ENCODE measurements at places on chromosomes 2 and 18.

DNA sequence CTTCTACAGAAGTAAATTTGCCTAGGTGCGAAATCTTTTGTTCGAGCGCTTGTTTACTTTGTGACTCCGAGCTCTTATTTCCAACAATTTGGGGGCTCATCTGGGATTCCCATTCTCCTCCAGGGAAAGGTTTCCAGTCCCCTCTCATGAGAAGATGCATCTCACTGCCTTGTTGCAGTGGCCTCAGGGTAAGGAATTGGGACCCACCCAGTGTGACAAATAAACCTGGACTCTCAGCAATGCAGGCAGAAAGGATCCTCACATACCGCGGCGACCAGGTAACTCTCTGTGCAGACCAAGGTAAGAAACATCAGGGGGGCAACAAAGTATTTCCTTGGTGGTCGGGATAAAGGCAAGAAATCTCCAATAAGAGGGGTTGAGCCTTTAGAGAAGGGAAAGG lies 1169.3 kb downstream of the DSC3 start:
- DNase-seq: no peak

DNA sequence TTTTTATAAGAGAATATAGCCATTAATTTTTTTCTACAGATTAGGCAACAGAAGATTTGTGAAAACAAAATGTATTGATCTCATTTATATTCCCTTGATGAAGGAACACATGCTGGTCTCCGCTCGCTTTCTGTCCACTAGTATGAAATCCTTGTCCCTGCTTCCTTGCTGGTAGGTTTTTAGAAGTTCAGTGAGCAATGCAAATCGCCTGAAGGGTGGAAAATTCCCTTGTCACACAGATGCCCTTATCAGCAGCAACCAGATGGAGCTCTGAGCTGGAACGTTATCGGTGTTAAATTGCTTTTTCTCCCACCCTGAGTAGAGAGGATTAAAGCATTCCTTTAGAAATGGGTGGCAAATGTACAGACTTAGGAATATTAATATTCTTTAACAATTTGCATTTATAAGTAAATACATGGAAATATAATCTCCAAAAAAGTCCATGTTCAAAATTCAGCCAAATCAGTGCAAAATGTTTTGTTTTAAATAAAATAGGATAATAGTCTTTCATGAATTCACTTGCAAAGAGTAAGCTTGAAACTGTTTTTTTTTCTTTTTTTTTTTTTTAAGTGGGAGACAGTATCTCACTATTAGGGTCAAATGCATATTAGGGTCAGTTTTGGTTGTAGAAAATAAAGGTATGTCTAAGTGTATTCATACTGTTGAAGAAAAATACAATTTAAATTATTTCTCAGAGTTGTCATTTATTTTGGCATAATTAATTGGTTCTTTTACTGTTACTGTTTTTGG lies 164.0 kb upstream of the MYO3B start:
- DNase-seq: peak; percentile 81

- DNase-seq: no peak
Measured at GRCh38 chr2:134127496-134127895, 126.4 kb upstream of the MGAT5 start.

DNA sequence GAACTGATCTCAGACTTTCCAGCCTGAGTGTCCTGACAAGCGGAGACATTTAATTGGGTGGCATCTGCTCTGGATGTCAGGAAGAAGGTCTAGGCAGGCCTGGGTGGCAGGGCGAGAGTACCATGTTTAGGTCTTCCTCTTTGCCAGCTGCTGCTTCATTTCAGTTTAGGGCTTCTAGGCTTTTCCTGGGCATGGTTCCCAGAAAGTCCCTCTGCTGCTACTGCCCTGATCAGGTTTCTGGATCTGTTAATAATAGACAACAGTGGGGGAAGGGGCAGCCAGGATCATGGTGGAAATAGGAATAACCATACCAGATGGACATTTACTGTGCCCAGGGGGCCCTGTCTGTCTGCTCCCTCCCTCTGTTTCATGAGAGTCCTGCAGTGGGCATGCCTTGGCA lies 2.3 kb upstream of the PLCD4 start:
- DNase-seq: peak; percentile 45

DNA sequence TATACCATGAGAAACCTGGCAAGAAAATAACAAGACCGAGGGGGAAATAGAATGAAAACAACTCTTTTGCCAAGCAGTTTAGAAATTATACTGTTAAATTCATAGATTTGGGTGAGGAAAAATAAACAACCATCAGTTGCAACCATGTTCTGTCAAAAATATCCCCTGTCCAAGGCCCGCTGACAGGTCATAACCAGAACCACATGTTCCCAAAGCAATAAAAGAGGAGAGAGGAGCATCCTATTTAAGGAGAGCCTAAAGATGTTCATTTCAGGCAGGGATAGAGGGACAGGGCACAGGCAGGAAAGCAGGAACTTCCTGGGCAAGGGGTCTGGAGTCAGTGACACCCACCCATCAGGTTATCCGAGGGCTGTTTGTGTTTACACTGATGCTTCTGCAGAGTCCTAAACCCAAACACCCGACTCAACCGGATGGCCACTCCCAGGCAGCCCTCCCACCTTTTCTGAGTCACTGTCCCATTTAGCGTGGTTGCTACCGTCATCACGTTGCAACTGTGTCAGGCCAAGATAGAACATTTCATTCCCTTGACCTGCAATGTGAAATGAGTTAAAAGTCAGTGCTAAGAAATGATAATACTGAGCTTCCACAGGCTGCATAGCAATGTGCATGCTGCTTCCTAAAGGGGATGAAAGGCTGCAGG lies 468.3 kb upstream of the RAB12 start:
- DNase-seq: no peak

DNA sequence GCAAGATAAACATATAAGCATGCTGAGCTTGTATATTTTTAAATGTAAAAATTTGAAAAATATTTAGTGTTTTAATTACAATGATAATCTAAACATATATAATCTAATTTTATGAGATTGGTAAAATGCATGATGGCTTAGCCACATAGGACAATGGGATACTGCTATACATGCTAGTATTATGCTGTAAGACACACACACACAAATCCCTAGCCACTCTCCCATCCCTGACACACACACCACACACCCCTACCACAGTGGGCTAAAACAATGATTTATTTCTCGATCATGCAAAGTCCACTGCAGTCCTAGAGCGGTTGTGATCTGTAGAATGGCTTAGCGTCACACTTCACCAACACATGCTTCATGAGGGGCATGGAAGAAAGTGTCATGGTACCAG lies 36.3 kb upstream of the AP1S3 start:
- DNase-seq: no peak

DNA sequence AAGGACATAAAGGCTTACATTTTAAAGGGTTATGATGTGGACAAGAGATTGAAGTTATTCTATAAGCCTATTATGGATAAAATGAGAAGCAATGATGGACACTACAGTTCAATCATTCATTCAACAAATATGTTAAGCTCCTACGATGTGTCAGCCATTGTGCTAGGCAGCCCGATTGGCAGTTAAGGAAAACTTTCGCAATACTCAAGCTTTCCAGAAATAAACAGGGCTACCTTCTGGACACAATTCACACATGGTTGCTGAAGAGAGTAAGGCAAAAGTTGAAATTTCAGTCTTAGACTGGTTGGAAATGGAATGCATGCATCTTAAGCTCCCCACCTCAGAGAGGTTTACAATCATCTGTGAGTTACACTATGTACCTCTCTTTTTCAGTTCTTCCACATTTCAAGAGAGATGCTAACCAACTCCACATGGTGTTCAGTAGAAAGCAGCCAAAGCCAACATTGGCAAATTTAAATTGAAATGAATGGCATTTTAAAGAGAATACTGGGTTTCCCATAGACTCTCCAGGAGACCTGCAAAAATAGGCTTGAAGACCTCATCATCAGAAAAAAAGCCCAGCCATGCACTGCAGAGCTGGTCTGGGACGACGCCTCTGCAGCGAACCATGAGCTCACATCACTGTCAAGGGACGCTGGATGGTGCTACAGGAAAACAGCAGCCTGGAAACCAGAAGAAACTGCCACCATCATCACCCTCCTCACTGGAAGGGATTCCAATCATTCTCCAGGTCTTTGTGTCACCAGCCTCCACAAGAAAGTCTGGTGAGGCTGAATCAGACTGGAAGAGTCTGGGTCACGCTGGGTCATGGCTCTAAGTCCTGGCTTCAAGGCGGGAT lies 276.3 kb downstream of the AFF3 start:
- no peak for DNase-seq

- DNase-seq: no peak
Measured at GRCh38 chr2:241994086-241994485, 124.6 kb downstream of the RTP5 start.

DNA sequence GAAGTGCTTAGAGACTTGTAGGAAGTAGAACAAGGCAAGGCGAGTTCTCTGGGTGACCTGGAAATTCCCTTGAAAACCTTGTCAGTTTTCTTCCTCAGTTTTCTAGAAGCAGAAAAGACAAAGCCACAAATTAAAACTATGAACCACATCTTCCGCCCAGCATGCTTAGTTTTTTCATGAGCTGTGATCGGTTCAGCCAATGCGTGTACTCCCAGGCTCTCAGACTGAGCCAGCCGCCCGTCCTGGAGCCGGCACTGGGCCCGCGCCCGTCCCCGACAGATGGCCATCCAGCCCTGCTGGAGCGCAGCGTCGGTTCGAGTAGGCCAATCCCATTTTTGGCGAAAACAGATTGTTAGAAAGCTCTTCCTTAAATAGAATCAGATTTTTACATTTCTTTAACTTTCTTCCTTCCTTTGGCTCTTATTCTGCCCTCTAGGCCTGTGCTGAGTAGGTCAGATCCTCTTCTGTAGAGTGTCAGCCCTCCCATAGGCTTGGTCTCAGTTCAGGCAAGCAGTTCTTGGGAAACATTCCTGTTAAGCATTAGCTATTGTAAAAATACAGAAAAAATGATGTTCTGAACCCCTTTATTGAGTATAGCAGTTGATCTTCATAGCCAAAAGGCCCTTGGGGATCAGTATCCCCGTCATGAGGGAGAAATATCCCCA lies 112.5 kb downstream of the NCK2 start:
- no peak for DNase-seq

DNA sequence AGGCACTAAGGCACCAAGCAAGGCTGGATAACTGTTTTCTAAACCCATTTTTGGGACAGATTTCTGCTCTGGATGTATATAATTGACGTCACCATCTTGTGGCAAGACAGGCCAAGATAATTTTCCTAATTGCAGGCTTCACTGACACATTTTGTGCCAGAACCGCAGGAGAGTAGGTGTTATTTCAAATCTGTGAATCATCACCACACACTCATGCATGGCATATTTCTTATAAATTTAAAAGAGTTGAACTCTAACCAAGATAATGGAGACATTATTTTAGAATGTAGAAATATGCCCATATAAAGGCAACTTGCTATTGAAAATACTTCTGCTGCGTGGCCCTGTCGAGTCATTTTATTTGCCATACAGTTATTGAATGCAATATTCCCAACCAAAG lies 68.3 kb upstream of the ACYP2 start:
- no peak for DNase-seq

DNA sequence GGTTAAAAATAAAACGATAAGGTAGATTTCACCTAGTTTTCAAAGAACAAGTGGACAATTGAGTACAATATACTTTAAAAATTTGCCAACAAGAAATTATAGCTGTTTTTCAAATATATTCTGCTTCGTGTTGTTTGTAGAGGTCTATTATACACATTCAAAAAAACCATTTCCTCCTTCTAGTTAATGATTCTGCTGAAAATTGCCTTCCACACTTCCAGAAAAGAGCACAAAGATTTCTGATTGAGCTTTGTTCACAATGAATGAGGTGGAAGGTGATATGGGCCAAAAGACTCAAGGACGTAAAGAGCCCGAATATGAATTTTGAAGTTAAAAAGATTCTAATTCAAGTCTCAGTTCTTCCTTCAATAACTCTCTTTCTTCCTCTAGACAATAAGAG lies 277.0 kb upstream of the SESTD1 start:
- no peak for DNase-seq

DNA sequence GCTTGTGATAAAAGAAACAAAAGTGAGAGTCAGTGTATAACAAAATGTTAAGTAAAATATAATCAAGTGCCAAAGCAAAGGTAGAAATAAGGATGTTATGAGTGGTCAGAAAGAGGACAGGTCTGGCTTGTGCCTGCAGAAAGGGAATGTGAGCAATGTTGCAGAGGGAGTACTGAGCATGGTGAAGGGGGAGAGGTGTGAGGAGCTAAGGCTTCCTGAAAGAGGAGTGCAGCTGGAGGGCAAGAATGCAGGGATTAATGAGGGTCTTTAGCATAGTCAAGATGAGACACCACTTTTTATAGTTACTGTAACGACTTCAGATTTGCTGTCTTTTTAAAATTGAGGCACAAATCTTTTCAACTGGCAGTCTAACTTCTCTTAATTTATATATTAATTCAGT lies 22.0 kb upstream of the FIGN start:
- DNase-seq: no peak

DNA sequence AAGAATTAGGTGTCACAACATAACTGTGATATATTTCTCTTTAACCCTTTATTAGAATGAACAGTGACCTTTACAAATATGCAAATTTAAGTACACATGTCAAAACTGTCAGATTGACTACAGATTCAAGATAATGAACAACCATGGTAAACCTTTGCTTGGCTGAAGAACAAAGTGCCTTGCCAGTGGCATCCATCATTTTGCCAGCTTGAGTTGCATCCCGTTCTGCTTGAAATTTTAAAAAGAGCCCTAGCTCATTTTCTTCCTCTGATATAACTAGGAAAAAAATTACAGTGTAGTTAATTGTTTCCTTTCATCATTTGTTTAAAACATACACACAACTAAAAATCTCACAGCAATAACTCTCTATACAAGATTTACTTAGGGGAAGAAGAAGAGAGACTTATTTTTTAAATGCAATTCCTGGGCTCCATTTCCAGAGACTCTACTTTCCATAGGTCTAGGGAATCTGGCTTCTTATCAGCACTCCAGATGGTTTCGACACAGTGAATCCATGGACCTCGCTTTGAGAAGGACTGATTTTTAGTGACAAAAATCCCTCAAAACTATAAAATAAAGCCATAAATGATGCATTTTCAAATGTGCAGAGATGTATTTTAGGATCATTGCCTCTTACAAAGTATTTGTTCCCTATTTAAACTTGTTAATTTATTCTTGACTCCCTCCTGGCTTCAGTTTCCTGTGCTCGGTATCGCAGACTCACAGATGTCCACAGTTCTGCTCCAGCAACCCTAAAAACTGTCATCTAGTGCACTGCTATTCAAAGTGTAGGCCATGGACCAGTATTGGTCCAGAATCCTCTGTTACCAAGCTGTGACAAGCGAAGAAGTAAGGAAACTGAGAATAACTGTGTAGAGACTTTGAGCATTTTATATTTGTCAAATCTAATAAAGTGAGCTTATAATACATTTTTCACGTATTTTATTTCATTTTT lies 50.1 kb downstream of the ICA1L start:
- DNase-seq: no peak

DNA sequence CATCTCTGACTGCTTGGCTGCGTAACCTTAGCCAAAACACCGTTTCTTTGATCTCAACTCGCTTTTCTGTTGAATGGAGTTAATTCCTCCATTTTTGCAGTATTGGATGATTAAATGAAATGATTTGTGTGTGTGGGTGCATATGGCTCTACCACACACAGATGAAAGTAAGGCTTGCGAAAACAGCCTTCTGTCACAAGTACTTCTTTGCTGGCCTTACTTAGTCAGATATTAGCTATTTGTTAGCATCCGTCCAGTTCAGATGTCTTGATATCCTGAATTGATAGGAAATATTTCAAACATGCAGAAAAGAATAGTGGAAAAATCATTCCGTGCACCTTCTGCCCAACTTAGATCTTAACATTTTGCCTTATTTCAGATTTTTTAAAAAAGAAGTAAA lies 21.8 kb downstream of the NCOA1 start:
- DNase-seq: no peak
